ENCODE measurements at places on chromosomes 5 and 9.

- DNase-seq = no peak
Observed at GRCh38 chr5:6194906-6195612, 183.3 kb downstream of the MED10 start.

DNA sequence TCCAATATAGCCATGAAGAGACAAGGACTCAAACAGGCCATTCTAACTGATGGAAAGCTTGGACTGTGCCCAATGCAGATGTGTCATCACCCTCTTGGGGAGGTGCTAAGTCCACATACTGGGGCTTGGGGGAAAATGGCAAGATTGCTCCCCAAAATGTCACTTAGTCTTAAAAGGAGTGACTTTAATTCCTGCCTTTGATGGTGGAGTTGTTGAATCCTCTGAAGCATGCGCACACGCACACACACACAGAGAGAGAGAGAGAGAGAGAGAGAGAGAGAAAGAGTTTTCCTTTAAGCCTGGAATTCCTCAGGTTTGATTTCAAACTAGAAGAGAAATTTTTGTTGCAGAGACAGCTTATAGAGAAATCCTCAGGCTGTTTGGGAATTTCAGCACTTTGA, 161.9 kb upstream of the GAS1 start:
- peak; percentile 32 for DNase-seq

DNA sequence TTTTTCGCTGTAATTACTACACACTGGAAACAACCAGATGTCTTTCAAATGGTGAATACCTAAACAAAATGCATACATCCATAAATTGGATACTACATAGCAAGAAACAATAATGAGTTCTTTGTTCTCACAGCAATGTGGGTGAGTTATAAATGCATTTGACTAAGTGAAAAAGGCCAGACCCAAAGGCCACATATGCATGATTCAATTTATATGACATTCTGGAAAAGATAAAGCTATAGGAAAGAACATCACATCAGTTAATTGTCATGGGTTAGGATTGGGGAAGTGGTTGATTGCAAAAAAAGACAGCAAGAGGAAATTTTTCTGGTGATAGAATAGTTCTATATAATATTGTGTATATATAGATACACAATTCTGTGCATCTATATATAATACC, 198.9 kb downstream of the CYLC2 start:
- no peak for DNase-seq

DNA sequence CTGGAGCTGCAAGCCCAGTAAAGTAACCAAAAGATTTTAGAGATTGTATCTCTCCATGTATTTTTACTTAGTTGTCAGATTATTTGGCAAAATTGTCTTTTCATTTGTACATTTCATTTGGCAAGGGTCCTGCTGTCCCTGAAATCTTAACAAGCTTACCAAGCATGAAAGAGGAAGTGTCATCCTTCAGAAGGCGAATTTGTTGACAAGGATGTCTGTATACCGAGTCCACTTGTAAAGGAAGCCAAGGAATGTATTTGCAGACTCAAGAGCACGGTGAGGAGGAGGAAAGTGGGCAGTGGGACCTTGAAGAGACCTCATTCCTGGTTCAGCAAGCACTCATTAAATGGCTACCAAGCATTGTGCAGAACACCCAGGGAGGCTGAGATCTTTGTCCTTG, 7.5 kb upstream of the OTULINL start:
- no peak for DNase-seq

GRCh38 chr5:96961053-96961452, 25.2 kb downstream of the LNPEP start:
- DNase-seq = peak; percentile 43

- DNase-seq = no peak
Observed at GRCh38 chr5:15487228-15487627, 12.8 kb upstream of the FBXL7 start.

- DNase-seq = no peak
Observed at GRCh38 chr9:71885467-71885866, 25.5 kb downstream of the ABHD17B start.

DNA sequence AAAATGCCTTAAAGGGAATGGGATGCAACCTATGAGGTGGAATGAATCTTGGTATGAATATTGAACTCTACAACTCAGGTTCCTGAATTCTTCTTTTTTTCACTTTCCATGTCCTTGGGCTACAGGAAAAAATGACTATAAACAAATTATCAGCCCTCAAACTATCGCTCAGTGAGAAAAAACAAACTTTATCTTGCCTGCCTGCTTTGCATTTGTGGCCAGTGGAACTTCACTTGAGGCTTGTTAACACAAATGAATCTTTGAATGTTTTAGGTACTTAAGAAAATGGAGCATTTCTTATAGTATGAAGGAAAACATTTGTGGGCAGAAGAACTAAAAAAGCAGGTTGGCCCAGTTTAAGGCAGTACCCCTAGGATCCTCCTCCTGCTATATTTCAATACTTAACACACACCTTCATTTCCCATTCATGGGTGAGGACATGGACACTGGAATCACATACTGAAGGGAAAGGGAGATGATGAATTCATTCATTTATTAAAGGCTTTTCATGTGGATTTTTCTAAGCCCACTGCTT, 34.1 kb downstream of the ELOVL7 start:
- no peak for DNase-seq

- DNase-seq = no peak
Observed at GRCh38 chr9:24479361-24480059, 66.2 kb downstream of the IZUMO3 start.

DNA sequence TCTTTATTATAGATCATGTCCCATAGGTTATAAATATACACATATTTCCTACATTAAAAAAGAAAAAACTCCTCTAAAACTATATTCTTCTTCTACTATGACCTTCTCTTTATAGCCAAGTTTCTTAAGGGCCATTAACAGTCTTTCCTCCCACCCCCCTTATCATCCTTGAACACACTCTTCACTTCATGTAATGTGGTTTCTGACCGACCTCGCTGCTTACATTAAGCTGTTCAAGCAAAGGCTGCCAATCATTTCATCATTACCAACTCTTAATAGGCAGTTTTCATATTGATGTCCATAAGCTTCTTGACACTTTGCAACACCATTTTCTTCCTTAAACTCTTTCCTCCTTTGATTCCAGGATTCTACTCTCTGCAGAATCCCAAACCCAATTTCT, 283.0 kb upstream of the PCSK5 start:
- no peak for DNase-seq

DNA sequence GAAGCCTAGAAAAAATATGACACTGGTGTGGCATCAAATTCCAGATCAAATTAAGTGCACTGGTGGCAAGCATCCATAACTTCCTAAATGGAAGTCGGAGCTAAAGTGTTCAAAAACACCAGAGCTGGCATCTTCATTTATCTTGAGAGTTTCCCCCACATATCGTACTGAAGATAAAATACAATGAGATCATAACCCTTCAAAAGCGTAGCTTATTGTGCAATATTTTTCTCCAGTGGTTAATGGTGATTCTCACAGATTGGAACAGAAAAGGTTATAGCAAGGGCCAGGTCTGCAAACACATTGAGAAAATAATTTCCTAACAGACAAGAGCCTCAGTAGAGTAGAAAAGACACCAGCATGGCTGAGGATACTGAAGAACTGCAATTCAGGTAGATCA, 147.6 kb downstream of the SEMA5A start:
- DNase-seq = peak; percentile 71

GRCh38 chr9:4905135-4905490, 80.0 kb upstream of the JAK2 start:
- peak; percentile 17 for DNase-seq
